ENCODE measurements at places on chromosomes 7 and 10.

DNA sequence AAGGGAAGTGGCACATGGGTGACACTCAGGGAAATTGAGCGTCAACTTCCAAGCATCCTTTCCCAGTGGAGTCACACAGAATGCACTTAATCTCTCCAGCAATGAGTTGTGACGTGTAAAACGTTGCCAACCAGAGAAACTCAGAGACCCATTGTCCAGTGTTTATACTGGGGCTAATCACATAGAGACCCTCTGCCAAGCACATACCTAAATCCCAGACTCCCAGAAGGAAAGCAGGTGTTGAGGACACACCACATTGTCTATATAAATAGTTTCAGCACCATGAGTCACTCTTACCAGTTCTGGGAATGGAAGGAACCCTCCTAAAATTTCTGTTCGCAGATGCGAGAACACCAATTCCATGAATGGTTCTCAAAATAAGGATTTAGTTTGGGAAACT lies 76.4 kb upstream of the BET1 start:
- DNase-seq: no peak

- no peak for DNase-seq
Measured at GRCh38 chr10:7968510-7969112, 85.9 kb upstream of the GATA3 start.

- no peak for DNase-seq
Measured at GRCh38 chr10:49831352-49832035, 69.4 kb upstream of the OGDHL start.

DNA sequence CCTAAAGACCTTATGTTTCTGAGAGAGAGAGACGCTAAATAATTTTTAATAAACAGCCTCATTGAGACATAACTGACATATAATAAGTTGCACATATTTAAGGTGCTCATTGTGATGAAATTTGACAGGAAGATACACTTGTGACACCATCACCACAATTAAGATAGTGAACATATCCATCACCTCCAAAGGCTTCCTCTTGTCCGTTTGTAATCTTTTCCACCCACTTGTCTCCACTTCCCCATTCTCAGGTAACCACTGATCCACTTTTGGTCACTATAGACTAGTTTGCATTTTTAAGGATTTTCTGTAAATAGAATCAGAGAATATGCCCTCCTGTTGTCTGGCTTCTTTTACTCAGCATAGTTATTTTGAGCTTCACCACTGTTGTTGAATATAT lies 195.1 kb upstream of the WDR11 start:
- DNase-seq: no peak

- no peak for DNase-seq
Measured at GRCh38 chr7:74495112-74496086, 41.7 kb downstream of the GTF2IRD1 start.

DNA sequence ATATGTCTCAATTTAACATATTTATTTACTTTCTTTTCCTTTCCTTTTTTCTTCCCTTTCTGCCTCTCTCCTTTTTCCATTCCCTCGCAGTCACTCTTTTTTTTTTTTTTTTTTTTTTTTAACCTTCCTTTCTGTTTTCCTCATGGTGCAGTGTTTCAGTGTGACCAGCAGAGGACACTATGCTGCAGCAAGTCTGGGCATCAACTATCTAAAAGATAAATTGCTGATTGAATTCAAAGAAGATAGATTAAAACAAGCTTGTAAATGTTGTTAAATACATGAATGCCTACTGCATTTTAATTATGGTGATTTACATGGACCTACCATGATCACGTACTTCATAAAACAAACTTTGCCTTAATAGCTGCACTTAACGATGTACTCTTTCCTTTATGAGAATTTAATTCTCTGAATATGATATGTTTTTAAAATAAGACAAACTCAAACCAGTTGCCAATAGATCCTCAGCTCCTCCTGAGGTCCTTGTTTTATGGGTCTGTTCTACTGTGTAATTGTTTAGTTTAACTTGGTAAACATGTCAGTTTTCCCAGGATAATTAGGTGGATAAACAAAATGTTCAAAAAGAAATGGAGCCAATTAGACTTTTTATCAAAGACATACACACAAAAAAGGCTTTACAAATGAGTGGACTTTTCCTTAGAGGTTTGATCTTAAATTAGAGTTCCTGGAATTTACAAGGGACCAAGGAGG lies 101.0 kb upstream of the AGR3 start:
- DNase-seq: no peak

DNA sequence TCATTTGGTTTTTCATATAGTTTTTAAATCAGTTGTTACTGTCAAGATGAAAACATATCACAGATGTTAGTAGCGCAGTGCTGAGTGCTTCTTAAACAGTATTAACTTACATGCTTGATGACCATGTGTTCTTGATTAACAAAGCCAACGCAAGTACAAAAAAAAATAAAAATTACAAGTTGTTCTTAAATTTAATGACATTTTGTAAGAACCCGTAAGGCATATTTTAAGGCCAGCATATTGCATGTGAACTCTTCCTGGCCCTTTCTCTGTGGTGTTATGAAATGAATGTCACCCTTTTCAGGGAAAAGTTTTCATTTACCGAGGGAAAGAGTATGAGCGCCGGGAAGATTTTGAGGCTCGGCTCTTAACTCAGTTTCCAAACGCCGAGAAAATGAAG lies 140.4 kb upstream of the NPS start:
- no peak for DNase-seq

- no peak for DNase-seq
Measured at GRCh38 chr10:32963096-32963495, 5.1 kb upstream of the ITGB1 start.

GRCh38 chr7:144487901-144488300 lies 84.4 kb upstream of the NOBOX start:
- no peak for DNase-seq

DNA sequence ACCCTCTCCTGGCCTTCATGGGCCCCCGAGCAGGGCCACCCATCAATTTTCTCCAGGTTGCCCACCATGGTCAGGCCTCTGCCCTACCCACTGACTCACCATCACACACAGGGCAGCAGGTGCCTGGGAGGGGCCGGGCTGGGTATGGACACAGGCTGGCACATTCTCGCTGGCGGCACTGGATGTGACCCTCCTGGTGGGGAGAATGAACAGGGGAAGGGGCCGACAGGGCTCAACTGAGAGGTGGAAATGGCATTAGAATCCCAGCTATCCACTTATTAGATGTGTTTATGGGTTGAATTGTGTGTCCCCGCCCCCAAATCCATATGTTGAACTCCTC lies 16.4 kb downstream of the KCP start:
- no peak for DNase-seq

DNA sequence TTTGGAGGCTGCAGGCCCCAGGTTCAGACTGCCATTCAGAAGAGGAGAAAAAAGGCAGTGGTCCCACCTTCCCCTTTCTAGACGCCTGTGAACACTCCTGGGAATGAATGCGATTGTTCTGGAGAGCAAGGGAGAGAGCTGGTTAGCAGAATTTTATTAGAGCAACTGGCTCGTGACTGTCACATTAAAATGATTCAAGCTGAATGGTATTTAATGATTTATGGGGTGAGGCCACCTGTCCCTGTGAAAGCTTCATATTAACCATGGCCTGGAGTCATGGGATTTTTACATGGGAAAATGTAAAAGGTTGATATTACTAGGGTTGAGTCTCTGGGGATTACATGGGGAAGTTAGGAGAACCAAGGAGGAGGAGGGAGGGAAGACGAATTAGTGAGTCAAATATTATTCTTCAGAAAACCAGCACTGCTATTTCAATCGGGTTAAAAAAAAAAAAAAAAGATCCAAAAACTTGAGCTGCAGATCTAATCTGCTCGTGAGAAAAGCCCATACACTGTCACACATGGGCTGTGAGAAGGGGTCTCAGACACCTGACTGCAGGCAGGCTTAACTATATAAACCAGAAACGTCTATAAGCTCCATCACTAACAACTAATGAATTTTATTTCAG lies 8.3 kb downstream of the CXCL12 start:
- DNase-seq: no peak

- DNase-seq: no peak
Measured at GRCh38 chr10:11440250-11441150, 170.9 kb downstream of the USP6NL start.

DNA sequence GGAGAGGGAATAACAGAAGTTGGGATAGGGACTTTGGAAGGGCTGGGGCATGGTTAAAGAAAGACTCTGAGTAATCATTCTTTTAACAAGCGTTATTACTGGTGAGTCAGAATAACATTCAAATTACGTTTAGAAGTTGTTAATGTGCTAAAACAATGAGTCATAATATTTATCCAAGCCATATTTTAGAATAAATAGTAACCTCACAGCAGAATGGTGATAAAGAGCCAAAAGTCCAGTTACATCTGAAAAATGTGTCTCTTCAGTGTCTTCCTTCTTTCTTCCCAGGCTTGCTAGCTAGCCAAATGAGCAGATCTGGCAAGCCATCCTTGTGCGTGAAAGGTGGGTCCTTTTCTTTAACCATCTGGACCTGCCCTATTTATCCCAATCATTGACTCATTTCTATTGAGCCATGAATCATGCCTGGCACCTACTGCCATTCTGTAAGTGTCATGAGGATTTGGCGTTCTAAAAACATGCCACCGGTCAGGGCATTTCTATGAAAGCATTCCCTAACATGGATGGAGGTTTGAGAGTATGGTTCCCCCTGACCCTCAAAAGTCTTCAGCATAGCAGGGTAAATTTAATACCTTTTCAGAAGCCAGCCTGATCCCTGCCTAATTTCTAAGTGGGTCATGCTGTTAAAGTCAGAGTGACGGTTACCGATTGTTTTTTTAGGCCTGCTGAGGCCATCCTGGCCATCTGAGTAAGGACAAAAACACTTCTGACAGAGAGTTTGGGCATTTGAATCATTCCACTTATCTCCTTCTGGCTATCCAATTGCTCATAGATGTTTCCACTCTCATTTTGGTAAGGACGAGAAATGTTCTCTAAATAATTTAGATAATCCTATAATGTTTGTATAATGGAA lies 26.9 kb downstream of the MYPN start:
- DNase-seq: no peak

- no peak for DNase-seq
Measured at GRCh38 chr10:35216303-35216905, 89.8 kb downstream of the CREM start.

DNA sequence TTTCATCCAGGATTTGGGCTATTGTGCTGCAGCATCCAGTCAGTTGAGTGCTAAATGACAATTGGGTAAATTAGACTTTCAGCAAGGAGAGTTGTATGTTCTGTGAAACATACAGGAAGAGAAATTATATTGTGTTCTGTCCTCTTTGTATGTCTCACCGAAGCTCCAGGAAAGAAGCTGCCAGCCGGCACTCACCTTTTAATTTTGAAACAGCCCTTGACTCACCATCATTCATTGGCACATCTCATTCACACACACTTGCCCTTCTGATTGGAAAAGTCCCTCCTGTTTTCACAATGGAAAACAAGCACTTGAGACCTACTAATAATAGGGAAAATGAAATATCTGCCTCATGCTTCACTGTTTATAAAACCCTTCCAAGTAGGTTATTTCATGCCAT lies 495.6 kb downstream of the RPS24 start:
- no peak for DNase-seq

DNA sequence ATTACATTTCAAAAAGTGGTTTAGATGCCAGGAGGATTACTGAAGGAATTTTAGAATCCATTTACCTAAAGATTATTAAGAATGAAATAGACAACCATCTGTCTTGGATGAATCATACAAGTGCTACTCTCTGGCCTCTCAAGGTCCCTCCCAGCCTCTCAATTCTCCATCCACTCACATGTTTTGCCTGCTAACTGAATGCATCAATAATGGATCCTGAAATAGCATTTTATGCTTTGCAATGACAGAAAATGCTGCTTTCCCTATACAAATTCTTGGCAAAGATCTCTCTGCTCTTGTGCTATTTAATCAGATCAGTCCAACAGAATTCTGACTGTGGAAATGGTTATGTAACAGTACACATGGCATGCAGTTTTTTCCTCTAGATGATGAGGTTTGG lies 68.1 kb downstream of the HBP1 start:
- DNase-seq: no peak

DNA sequence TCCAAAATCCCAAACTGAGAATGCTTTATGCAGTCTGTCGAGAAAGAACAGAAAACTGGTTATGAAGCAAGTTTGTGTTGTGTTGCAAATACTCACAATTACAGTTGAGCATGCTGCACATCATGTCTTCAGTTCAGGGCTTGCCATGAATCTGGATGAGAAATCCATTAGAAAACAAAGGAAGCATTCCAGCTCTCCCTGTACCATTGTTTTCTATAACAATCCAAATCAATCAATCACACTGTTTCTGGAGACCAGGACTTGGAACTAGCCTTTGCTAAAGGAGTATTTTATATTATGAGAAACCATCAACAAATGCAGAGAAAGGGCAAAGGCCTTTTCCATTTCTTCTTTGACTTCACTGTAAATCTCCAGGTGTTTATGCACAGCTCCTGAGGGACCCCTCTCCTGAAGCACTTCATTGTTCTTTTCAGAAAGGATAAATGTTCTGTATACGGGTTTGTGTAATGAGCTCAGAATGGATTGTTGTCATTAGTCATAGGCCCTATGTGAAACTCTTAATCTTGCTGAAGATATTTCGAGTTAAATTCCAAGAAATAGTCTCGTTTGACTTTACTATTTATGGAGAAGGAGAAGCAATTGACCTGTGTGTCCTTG lies 364.7 kb upstream of the POM121L12 start:
- DNase-seq: no peak

GRCh38 chr10:63718421-63718820 lies 197.2 kb downstream of the REEP3 start:
- no peak for DNase-seq

DNA sequence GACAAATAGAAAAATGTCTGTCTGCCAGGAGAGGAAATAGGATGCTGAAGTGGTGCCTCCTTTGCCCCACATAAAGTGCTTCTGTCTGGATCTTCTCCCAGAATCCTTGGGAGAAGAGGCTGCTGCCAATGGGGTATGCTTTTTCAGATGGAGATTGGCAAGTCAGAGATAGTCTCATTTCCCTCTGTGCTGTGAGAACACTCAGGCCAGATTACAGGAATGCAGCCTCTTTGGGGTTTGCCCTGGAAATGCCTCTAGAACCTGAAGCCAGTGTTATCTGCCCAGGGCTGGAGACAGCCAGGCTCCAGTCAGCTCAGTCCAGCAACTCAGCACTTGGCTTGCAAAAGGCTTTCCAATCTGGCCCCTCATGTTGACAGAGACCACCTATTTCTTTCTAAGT lies 119.1 kb upstream of the PHYHIPL start:
- DNase-seq: no peak

DNA sequence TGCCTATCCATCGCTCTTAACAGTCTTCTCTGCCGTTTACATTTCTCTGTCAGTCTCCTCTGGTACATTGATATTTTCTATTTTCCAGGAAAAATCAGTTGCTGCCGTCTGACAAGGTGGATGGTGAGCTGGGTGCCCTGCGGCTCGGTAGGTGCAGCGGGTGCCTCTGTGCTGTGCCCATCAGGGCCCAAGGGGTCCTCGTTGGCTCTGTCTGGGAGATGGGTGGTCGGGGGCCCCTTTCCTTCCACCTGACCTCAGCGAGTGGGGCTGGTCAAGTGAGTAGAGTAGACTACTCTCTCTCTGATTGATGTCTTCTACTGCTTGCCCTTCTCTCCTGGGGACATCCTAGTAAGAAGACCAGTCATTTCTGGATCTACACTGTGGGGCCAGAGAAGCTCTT lies 57.4 kb downstream of the MINDY4 start:
- no peak for DNase-seq
